ENCODE measurements at places on chromosomes 1 and 21. TPM values are rescaled to one million over a fixed set of nuclear protein-coding genes. Genes with fewer than 3 reads are reported as not detected.

Gene SLAMF7
- total RNA-seq: not detected

Gene EBNA1BP2
- total RNA-seq: 51.3 TPM

Gene OR2T35
- total RNA-seq: not detected

Gene RAB42
- total RNA-seq: 10.6 TPM

Gene CAMK1G
- 2.2 TPM for total RNA-seq

Gene FCRL6
- total RNA-seq: not detected

Gene PTPRC
- not detected for total RNA-seq

Gene RCAN3
- 9.9 TPM for total RNA-seq

Gene PLPP3
- 265 TPM for total RNA-seq

Gene ZC3H11A
- total RNA-seq: 83.5 TPM

Gene KIF26B
- total RNA-seq: 0.87 TPM

Gene FLG2
- not detected for total RNA-seq

Gene CD1B
- total RNA-seq: not detected

Gene IBA57
- 7.4 TPM for total RNA-seq

Gene OPRD1
- total RNA-seq: under 0.01 TPM

Gene TRNP1
- total RNA-seq: 59.7 TPM

Gene ZNF593OS
- not detected for total RNA-seq

Gene TMEM269
- 0.15 TPM for total RNA-seq

Gene ELAPOR1
- 0.33 TPM for total RNA-seq

Gene GNB1
- total RNA-seq: 86.8 TPM

Gene SPRTN
- total RNA-seq: 11.7 TPM

Gene PPM1J
- total RNA-seq: 1.3 TPM

Gene IFI44
- total RNA-seq: 31.1 TPM

Gene EFNA4
- total RNA-seq: 2.5 TPM

Gene TINAGL1
- 0.99 TPM for total RNA-seq

Gene NPPB
- not detected for total RNA-seq

Gene COL9A2
- total RNA-seq: 7.1 TPM

Gene FGR
- total RNA-seq: 0.17 TPM

Gene ATP6V1G3
- total RNA-seq: not detected

Gene HLCS
- total RNA-seq: 42.2 TPM

Gene KIAA0040
- 0.17 TPM for total RNA-seq

Gene PLEKHA6
- total RNA-seq: 2.3 TPM

Gene SPATA45
- not detected for total RNA-seq

Gene SPATA21
- not detected for total RNA-seq

Gene DIPK1A
- total RNA-seq: 29.8 TPM

Gene CNR2
- not detected for total RNA-seq

Gene S100A12
- not detected for total RNA-seq

Gene CRABP2
- 248 TPM for total RNA-seq
